Sigmoid colon (tissue), 7 donors: ENCODE measurements at places on chromosomes 2 and 18.

DNA sequence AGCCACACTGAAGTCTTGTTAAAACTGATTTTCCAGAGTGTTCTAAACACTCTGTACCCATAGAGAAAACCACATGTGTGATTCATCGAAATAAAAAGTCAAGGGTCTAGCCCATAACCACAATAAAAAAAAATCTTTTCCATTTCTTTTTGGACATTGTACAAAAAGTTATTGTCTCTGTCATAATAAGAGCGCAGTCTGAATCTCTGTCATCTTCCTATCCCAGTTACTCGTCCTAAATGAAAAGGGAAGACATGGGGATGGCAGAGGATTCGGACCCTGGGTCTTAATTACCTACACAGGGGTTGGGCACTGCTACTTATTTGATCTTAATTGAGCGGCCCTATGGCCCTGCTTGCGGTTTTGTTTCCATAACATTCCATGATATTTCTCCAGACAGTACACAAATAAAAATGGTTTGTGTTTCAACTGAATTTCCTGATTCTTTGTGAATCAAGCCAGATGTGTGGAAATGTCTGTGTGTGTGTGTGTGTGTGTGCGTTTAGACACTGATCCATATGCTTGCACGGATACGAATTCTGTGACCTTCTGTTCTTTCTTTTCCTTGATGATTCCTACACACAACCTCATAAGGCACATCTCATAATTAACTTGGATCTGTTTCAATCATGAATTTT lies 133.4 kb upstream of the SPATS2L start:
- no peak for DNase-seq

DNA sequence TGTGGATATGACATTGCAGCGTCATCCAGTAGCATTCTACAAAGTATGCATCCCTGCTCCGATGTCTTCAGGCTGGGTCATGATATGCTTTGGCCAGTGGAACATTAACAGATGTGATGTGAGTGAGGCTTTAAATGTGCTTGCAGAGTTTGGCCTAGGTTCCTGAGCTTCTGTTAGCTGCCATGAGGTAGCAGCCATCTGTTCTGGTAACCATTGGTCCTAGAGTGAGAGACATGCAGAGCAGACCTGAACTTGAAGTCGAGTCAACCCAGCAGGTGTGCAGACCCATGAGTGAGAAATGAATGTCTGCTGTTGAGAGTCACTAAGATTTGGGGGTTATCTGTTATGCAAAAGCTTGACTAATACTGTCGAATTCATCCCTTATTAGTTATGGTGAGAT lies 73.8 kb upstream of the NABP1 start:
- DNase-seq, result no peak

DNA sequence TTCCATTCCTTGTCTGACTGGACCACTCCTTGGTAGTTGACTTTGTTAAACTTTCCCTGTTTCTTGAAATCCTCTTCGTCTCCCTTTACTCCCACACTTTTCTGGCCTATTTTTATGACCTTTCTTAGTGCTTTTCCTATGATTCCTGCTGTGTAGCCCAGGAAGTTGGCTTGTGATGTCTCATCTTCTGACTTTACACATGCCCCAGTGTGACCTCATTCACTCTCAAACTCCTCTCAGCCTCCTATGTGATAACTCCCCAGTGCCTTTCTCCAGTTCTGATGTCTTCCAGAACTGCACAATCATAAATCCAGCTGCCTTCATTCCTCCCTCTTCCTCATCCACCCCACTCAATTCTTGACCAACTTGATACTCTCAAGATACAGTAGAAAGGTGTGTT lies 407.6 kb downstream of the TGIF1 start:
- no peak for DNase-seq

DNA sequence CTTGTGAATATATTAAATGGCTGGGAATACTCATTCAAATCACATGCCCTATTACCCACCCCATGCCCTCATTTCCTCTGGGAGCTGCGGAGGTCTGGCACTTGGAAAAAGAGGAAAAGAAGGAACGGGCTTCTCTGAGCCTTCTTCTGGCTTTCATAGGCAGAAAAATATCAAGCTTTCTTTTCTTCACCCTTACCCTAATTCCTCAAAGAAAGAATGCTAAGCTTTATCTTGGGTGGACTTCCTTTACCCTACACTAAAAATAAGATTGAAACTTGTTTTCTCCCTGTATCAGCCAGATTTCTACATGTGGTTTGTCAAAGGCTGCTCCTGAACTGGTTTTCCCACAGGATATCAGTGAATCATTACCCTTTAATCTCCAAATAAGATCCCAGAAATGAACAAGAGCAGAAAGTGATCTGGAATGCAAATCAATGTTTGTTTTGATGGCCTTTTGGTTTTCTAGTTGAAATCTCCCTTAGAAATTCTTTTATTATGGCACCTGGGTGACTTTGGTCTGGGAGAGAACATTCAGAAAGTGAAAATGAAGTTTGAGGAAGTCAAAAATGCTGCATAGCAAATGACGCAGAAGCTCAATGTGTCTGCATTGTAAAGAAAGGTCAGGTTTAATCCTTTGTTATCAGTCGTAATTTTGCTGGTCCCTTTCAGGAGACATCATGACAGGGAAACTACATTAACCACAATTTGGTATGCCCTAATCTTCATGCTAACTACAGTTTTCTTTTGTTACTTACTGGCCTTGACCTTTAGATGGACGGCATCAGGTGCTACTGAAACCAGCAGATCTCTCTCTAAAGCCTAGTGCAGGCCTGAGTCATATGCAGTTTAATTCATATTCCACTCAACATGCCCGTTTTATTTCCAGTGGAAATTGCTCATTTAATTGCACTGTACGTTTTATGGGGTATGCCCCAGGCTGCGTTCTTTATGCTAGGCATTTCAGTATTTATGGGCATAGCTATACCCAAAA lies 46.6 kb upstream of the HNRNPA3 start:
- no peak for DNase-seq

DNA sequence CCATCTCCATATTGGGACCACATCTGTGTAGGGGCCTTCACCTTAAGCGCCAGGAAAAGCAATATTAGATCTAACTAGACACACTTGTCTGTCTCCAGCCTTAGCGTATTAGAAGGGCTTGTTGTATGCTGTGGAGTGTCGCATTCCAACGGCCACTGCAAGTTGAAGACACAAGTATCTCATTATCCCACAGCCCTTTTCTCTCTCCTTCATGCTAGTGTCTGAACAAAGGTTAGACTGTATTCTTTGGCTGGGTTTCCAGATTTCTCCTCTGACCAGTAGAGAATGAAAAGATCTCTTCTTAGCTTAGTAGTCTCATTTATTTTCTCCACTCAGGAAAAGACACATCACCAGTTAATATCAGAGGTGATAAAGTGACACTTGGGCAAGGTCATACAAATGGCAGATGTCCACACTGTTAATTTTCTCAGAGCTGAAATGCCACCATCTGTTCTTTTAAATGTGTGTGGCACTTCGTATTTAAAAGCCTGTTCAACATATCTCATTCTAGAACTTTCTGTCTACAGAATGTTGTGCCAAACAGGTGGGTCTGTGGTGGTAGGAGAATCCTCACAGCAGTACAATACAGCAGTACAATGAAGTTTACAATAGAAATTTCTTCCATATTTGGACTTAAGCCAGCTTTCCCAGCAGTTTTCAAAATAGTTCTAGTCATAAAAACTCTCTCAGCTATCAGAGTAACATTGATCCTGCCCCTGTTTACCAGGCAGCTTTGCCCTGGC lies 94.0 kb upstream of the ITGA6 start:
- no peak for DNase-seq

DNA sequence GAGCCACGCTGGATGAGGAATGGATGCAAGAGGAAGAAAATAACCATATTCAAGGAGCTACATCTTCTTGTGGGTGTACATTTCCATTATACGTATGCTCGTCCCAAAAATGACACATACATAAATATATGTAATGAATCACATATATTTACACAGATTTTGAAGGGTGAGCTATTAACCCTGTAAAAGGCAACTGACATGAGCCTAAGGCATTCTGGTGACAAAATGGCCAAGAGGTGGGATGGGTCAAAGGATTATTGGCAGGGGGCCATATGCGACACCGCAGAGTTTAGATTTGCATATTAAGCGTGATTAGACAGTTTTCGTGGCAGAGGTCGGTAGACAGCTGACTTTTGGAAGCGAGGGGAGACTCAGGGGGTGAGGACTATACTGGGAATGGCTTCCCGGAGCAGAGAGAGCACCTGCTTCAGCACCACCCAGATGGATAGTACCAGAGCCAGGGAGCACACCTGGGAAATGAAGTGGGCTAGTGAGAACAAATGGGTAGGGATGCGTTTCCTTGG lies 431 bp upstream of the CNRIP1 start:
- DNase-seq, result peak; percentile 73

GRCh38 chr18:57273194-57273593 lies 79.2 kb upstream of the ST8SIA3 start:
- DNase-seq, result no peak

DNA sequence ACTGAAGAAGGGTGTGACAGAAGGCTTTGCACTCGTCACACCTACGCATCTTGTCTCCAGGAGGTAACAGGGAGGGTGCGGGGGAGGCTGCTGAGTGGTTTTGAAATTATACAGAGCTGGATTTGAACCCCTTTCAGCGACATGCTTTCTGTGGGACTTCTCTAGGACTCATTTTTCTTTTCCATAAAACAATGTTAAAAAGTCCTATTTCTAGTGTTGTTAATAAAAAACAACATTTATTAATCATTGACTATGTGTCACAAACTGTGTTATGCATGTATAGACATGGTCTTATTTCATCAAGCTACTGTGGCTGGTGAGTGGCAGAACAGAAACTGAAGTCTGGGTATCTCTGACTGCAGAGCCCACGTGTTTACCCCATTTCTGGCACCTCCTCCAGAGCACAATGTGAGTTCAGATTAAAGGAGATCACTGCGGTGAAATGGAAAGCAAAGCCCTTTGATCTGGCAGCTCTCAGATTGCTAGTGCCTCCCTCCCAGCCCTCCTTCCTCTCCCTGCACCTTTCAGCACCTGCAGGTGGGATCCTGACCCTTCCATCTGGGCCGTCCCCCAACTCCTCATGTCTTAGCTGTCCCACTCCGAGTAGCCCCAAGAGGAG lies 315.5 kb upstream of the MYT1L start:
- DNase-seq, result no peak

DNA sequence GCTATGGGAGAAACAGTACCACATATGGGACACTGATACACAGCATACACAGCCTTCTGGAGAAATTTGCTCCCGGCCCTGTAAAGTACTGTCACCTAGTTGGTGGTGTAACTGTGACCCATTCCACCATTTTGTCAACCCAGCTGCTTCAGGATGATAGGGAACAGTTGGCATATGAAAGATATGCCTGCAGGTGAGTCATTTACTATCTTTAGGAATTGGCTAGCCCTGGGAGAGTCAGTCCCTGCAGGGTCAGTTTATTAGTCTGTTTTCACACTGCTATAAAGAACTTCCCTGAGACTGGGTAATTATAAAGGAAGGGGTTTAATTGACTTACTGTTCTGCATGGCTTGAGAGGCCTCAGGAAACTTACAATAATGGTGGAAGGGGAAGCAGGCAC lies 30.0 kb upstream of the PTPRM start:
- no peak for DNase-seq

DNA sequence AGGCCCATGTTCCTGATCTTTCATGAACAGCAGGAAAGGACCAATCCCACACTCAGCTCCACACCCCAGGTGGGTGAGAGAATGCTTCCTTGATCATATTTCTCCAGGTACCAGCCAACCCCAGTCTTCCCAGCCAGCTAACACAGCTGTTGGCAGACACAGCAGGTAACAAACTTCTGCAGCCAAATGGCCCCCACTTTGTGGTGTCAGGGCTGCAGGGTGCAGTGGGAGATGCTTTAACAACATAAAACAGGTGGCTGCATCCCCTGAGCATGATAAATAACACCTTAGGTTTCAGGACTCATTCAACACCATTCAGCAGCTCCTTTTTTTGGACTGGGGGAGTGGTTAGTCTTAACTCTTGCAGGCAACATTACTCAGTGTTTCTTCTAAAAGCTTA lies 76.7 kb upstream of the ACAA2 start:
- no peak for DNase-seq

DNA sequence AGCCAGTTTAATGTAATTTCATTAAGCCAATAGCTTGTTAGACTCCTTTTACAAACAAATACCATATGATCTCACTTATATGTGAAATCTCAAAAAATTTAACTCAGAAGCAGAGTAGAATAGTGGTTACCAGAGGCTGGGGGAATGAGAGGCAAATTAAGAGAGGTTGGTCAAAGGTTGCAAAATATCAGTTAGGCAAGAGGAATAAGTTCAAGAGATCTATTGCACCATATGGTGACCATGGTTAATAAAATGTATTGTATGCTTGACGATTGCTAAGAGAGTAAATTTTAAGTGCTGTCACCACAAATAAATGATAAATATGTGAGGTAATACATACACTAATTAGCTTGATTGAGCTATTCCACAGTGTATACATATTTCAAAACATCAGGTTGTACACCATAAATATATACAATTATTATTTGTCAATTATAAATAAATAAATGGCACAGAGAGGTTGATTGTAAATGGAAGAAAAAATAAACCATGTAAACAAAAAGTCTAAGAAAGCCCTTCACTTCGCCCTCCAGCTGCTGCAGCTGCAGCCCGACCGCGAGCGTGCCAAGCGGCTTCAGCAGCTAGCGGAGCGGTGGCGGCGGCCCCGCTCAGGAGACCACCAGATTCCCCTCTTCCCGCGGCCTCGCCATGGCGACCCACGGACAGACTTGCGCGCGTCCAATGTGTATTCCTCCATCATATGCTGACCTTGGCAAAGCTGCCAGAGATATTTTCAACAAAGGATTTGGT lies 23.0 kb upstream of the ACTR2 start:
- no peak for DNase-seq

DNA sequence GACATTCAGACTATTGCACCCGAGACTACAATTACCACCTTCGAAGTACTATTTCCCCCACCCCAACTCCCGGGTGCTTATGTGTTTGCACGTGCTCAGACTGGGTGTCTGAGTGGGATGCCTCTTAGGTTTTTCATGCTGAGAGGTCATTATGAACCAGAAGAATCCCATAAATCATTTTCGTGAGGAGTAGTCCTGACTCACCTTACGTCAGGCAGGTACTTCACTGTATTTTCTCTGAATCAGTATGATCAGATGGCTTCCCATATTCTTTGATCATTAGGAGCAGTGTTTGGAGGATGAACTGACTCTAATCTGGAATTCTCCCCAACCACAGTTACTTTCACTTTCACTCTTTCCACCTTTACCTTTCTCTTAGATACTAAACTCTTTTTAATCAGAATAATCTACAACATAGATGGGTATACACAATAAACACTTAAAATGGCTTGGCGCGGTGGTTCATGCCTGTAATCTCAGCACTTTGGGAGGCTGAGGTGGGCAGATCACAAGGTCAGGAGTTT lies 38.4 kb upstream of the STAT4 start:
- no peak for DNase-seq

GRCh38 chr2:210536973-210537650 lies 19.3 kb upstream of the CPS1 start:
- no peak for DNase-seq

GRCh38 chr18:47313901-47314300 lies 62.4 kb upstream of the SKOR2 start:
- no peak for DNase-seq

GRCh38 chr18:79552696-79553095 lies 126.9 kb upstream of the CTDP1 start:
- no peak for DNase-seq
